ENCODE measurements at places on chromosomes 4 and X.

DNA sequence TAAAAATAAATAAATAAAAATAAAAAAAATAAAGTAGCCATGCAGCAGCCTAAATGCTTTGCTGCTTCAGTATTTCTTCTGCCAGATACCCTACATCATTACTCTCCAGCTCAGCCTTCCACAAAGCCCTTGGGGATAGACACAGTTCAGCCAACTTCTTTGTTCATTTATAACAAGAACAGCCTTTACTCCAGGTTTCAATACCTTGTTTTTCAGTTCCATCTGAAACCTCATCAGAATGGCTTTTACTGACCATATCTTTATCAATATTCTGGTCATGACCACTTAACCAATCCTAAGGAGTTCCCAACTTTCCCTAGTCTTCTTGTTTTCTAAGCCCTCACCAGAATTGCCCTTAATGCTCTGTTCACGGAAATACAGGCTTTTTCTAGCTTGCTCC is 128.3 kb upstream of the MED14 start:
- DNase-seq = no peak

DNA sequence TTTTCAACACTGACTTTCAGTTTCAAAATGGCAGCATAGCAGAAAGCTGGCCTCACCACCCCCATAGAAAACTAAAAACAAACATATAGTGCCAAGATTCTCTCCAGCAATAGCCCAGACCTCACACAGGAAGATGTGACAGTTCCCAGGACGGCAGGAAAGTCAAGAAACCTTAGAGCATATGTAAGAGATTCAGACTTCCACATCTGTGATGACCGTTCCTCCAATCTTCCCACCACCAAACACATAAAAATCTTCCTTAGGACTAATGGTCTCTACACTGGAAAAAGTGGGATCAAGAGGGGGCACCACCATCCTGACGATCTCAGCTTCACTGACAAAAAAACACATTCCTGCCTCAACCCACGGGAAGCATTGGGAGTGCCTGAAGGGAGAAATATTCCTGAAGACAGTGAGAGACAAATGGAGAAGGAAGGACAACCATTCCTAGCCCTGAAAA is 134.1 kb upstream of the CPXCR1 start:
- DNase-seq = no peak

DNA sequence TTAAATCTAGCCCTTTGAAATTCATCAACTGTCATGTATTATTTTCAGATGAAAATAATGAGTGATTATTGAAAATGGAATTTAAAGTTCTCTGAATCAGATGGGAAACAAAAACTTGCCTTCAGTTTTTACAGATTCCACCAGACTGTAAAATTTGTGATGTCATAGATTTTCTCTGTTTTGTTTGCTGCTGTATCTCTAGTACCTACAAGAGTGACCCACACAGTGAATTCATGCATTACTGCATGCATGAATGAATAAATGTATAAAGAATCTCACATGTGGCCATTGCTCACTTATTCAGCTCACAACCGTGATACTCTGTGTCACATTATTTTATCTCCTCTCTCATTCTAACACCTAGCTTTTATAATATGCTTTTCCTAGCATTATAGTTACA is 532.2 kb upstream of the AGA start:
- no peak for DNase-seq

DNA sequence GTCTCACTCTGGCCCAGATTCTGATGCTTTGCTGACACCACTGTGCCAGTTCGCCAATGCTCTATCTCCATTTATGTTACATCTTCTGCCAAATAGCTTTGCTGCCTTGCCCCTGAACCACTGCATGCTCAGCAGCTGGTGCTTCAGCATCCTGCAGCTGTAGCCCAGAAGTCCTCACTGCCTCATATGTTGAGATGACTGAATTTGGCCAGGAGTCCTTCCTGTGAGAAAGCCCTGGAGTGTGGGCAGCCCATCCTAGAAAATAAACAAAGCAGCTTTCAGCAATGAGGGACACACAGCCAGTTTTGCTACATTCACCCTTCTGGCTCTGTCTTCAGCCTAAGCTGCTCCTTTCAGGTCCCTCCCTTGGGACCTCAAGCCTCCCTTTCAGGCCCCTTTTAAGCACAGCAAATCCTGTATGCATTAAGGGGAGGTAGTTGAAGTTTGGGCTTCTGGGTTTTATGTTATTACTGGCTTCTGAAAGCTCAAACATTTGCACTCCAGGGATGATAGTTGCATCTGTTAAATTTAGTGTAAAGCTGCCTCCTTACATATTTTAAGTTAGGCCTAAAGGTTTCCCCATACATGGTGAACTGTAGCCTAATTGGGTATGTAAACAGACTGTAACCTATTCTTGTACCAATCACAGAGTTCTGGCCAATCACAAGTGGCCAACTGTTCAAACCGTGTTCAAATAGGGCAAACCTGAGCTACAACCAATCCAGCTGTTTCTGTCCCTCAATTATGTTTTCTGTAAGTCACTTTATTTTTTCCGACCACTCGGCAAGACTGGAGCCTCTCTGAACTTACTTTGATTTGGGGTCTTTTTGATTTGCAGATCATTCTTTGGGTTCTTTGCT is 2.1 kb upstream of the TMEM165 start:
- no peak for DNase-seq

DNA sequence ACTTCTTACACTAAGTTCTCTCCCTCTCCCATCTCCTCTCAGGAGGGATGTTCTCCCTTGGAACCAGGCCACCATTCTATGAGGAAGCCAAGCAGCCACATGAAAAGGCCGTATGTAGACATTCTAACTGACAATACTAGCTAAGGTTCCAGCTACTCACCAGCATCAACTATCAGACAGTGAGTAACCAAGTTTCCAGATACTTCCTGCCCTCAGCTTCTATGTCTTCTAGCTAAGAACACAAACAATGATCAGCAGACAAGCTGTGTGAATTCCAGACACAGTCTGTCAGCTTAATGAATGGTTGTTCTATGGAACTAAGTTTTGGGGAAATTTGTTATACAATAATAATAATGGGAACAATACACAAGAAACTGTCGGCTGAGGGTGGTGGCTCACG is 50.8 kb downstream of the SMIM14 start:
- no peak for DNase-seq

GRCh38 chr4:149343614-149344013 is 472.0 kb downstream of the IQCM start:
- no peak for DNase-seq

DNA sequence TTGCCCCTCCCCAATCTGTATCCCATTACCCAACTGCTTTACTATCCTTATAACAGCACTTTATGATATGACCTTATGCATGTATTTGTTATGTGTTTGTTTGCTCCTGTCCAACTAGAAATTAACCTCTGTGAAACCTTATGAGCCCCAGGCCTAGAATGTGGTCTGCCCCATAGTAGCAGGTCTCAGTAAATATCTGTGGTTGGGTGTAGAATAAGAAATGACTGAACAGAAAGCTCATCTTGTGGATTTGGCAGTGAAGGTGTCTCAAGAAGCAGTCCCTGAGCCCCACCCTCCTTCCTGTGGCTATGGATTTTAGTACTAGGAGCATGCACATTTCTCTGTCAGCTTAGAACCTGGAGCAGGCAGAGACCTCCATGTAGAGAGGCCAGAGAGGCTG is 229.0 kb upstream of the LCORL start:
- no peak for DNase-seq

DNA sequence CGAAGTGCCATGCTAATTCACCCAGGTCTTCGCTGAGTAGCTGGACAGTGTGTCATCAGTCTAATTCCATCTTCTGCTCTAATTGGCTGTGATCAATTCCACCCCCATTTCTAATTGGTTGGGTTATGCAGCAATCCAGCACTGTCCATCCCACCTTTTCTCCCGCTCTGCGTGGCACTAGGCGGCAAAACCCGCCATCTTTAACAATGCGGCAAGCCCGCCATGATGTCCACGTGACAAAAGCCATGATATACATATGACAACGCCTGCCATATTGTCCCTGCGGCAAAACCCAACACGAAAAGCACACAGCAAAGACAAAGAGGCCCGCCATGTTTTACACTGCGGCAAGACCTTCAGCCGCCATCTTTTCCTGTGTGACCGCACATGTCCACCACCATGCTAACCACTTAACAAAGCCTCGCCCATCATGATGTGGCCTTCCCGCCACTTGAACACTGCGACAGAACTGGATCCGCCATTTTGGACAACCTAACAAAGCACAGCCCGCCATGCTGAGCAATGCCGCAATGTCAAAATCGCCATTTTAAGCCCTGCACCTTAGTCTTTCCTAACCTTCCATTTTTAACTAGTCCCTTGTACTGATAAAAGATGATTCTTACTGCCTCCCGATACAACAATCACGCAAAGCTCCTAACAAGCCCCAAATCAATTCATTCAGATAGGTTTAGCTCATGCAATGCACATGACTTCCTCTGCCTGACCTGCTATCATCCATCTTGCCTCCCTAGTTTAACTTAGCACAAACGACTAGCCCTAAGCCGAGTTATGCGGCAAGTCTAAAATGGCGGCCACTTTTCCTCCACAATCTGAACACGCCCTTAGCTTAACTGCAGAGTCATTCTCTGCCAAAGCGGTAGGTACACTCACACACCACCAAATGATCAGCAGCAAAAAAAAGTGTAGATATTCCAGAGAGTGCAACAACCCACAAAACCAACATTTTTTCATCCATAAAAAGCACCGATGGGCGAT is 288.3 kb downstream of the CHIC1 start:
- DNase-seq = no peak

DNA sequence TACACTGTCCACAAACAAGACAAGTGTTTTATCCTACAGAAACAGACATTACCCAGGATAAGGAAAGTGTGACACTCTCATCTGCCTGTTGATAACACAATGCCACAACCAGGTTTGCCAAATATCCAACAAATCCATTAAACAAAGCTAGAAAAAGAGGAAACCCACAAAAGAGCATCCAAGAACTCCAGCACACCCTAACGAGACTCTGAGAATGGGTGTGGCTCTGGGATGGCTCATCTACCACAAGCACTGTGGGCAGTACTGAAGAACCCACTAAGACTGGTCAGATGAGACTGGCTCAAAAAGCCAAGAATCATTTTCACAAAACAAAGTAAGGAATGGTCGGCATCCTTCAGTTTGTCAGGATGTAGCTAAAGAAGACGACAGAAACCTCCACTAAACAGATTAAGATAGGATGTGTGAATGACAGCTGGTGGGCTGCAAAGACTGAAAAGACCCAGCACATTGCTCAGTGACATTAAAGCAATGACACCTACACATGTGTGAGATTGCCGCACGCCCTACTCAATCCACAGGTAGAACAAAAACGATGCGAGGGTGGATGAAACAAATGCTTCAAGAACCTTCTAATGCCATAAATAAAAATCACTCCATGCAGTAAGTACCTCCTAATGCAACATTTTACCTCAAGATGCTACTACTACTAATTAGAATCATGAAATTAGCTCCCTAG is 14.7 kb downstream of the ATP8A1 start:
- no peak for DNase-seq

GRCh38 chrX:119695535-119696050 is 2.6 kb upstream of the SEPTIN6 start:
- no peak for DNase-seq

Data from occipital lobe (tissue), 3 donors.